ENCODE measurements at places on chromosomes 3 and 15. TPM values are rescaled to one million over a fixed set of nuclear protein-coding genes. Genes with fewer than 3 reads are reported as not detected.
A peak's percentile ranks its signal among the peaks of the same experiment; 100 is the strongest.

COL6A5 gene
- total RNA-seq = 0.02 TPM

FAM162A gene
- 61.7 TPM for total RNA-seq

MOBP gene
- total RNA-seq = 0.92 TPM

ZNF660 gene
- 19.9 TPM for total RNA-seq

GRIP2 gene
- total RNA-seq = 0.77 TPM

DNA sequence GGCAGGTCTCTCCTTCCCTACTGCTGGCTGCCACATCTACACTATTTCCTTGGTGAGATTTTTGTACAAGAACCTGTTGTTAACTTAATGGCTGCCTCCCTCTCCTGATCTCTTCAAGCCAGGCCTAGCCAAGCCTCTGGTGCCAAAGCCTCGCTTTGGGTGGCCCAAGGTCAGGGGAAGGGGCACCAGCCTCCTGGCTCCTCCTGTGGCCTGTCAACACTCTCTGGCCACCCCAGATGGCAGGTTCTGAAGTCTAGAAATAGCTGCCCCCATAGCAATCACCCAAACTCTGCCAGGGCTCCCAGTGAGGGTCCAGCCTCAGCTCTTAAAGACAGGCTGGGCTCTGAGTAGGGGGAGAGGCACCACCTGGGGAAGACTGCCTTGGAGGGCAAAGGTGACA, 5.0 kb downstream of the IFRD2 start:
- H3K27me3 ChIP-seq = no peaks in the 10 kb centered on the region
- peaks cover 29% of the 10 kb centered on the region for H3K36me3 ChIP-seq
- no peak overlapping the region for H3K4me3 ChIP-seq
- DNase-seq = no peak

GRCh38 chr3:156535162-156535627, 19.7 kb downstream of the SSR3 start:
- peaks cover 27% of the 10 kb centered on the region for H3K36me3 ChIP-seq
- H3K27me3 ChIP-seq = no peaks in the 10 kb centered on the region
- H3K4me3 ChIP-seq = no peak overlapping the region
- H3K27ac ChIP-seq = peak overlapping the region; percentile 33

GRCh38 chr15:53569751-53570480, 189.5 kb downstream of the WDR72 start:
- H3K36me3 ChIP-seq = no peaks in the 10 kb centered on the region
- no peak overlapping the region for H3K4me3 ChIP-seq
- no peaks in the 10 kb centered on the region for H3K4me1 ChIP-seq

- no peaks in the 10 kb centered on the region for H3K36me3 ChIP-seq
- H3K4me1 ChIP-seq = no peaks in the 10 kb centered on the region
- H3K27ac ChIP-seq = no peak overlapping the region
- H3K4me3 ChIP-seq = no peak overlapping the region
These were observed 99.9 kb upstream of the GAP43 start for GRCh38 chr3:115523458-115523857.

DNA sequence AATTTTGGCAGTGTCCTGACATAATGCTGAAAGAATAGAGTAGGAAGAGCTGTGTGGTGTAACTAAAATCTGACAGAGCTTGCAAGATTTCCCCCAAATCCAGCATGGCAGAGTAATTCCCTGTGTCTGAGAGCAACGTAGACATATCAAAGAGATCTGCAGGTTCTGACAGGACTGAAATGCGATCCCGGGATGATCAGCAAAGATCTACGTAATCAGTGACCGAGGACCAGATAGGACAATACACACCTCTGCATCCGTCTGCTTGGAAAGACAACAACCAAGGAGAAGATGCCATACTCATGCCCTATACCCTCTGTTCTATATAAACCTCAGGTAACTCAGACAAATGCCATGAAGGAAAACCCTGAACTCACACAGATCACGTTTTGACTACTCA, 26.6 kb upstream of the SYNPR start:
- no peak overlapping the region for H3K27ac ChIP-seq
- DNase-seq = no peak
- H3K27me3 ChIP-seq = peaks cover 8% of the 10 kb centered on the region
- H3K36me3 ChIP-seq = no peaks in the 10 kb centered on the region
- H3K4me1 ChIP-seq = peaks cover 4% of the 10 kb centered on the region
- no peak overlapping the region for H3K4me3 ChIP-seq

- H3K27ac ChIP-seq = no peak overlapping the region
- no peak for DNase-seq
- no peaks in the 10 kb centered on the region for H3K27me3 ChIP-seq
These were observed 198.7 kb upstream of the PFN2 start for GRCh38 chr3:150169330-150169940.

GRCh38 chr3:53812434-53812833, 33.8 kb downstream of the CHDH start:
- H3K36me3 ChIP-seq = peaks cover 3% of the 10 kb centered on the region

DNA sequence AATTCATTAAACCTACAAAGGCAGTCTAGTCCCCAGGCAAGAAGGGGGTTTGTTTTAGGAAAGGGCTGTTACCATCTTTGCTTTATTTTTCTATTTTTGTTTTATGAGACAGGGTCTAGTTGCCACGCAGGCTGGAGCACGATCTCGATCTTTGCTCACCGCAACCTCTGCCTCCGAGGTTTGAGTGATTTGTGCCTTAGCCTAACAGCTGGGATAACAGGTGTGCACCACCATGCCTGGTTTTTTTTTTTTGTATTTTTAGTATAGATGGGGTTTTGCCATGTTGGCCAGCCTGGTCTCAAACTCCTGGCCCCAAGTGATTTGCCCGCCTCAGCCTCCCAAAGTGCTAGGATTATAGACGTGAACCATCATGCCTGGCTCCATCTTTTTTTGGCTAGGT, 4.9 kb downstream of the HIGD1A start:
- peaks cover 59% of the 10 kb centered on the region for H3K36me3 ChIP-seq
- peaks cover 5% of the 10 kb centered on the region for H3K4me1 ChIP-seq
- no peaks in the 10 kb centered on the region for H3K27me3 ChIP-seq
- DNase-seq = no peak
- H3K27ac ChIP-seq = no peak overlapping the region

All from endodermal cell (in vitro differentiated cells).